ENCODE measurements at places on chromosomes 3 and 15.

DNA sequence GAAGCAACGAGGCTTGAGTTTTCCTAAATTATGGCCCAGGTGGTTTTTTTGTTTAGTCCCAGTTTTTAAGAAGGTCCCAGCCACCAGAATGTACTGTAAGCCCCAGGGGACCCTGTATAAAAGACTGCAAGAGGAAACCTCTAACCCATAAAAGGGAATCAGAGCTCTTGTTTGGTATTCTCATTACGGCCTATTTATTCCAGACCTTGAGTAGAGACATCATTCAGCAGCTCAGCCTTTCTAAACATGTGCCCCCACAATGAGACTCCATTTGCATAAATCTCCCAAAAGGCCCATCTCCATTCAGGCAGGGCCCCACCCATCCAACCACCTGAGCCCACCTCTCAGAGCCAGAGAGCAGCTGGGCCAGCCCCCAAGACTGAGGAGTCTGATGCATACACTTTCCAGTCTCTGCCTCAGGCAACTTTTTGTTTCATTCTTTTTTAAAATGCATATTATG is 25.7 kb downstream of the ZDHHC3 start:
- no peak for DNase-seq

- DNase-seq, result no peak
Measured at GRCh38 chr3:11610044-11610671, 33.6 kb downstream of the VGLL4 start.

GRCh38 chr3:80970292-80970691 is 791.2 kb downstream of the GBE1 start:
- no peak for DNase-seq

GRCh38 chr3:8423307-8423706 is 78.3 kb upstream of the LMCD1 start:
- DNase-seq, result no peak

DNA sequence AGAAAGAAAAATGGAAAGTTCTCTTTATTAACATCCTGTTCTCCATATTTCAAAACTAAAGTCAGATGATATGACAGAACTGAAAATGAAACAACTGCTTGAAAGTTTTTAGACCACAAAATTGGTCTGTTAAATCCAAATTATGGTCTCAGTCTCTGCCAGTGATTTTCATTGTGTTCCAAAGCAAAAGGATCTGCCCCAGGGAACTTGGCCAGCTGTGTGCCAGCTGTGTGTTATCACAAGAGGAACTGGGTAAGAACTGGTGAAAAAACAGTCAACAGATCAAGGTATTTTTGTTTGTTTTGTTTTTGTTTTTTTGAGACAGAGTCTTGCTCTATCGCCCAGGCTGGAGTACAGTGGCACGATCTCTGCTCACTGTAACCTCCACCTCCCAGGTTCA is 323.3 kb downstream of the CTNNB1 start:
- no peak for DNase-seq

DNA sequence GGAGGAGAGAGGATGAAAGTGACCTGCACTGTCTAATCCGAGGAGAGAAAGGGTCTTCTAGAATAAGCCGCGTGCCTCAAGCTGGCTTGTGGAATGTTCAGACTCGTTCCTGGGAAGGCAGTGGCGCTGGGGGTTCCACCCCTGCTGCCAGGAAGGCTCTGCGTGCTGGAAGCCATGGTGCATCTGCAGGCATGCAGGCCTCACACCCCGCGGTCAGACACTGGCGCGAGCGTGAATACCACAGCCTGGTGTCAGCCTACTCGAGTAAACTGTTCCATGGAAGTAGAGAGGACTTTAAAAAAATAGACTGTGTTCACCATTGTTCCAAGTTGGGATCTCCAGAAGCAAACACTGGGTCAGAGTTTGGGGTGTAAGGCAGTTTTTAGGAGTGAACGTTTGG is 25.9 kb upstream of the GABRG3 start:
- no peak for DNase-seq

GRCh38 chr3:52238193-52238760 is 681 bp downstream of the TWF2 start:
- DNase-seq, result no peak

DNA sequence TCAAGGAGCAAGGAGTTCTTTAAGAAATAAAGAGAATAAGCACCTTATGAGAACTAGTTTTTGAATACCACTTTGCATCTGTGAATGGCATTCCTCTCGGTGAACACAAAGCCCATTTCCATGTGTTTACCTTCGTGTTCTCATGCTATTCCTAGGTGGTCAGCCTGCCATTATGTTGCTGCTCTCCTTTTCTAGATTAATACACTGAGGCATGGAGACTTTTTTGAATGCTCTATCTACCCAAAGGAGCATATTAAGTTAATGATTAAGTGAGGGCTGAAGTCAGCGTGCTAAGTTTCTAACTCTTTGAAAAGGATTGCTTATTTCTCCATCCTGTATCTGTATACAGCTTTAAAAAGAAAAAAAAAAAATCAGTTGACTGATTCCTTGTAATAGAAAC is 394.5 kb downstream of the MECOM start:
- no peak for DNase-seq

DNA sequence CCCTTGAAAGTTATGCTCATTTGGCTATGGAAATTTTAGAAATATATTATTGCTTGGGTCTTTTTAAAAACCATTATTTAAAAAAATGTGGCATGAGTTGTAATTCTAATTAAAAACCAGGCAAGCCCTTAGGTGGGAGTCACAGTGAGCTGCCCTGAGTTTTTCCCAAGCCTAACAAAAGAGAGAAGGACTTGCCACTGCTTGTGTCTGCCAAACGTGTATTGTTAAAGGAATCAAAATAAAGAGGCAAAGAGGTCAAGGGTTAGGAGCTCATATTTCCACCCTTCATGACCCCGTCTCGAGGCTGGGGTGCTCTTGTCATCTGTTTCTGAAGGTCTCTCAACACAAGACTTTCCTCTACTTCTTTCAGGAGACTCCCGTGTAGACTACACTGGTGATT is 321.1 kb downstream of the ZIC1 start:
- no peak for DNase-seq

- no peak for DNase-seq
Measured at GRCh38 chr3:155244699-155245098, 48.8 kb downstream of the STRIT1 start.

DNA sequence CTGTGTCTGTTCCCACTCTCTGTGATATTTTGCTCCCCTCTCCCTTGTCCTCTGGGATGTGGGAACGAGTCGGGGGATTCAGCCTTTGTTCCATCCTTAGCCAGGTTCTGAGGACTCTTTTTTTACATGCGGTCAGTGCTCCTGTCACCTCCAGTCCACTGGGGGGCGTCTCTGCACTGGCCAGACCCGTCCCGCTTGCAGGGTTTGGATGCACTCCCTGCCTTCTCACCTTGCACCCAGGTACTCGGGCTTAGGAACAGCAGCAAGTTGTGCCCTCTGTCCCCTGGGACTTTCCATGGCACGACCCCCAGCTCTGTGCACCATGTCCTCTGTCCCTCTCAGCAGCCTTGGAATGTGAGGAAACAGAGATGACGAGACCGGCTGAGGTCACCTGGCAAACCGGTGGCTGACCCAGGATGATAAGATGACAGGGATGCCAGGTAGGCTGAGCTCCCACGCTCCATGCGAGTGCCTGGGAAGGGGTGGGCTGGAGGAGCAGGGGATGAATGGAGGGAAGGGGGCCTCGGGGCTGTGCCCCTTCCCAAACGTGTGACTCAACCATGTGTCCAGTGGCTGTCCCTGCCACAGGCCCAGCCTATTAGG is 27.3 kb upstream of the FGD5 start:
- peak; percentile 10 for DNase-seq

DNA sequence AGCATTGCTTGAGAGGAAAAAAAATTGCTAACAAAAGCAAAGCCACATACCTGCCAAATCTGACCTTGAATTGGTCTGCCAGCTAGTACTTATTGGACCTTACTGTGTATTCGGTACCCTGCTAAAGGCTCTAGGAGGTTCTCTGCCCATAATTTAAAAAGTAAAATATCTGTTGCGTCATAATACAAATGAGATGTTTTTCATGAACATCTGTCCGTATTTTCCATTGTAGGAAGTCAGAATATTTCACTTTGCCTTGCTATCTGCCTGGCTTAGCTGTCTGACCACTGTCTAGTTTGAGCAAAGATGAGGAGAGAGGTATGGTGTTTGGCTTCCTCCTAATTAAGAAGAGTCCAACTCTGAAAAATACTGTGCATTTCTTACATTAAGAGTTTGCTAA is 10.8 kb upstream of the C3orf20 start:
- DNase-seq, result no peak

GRCh38 chr3:184222521-184222920 is 6.9 kb upstream of the VWA5B2 start:
- no peak for DNase-seq

DNA sequence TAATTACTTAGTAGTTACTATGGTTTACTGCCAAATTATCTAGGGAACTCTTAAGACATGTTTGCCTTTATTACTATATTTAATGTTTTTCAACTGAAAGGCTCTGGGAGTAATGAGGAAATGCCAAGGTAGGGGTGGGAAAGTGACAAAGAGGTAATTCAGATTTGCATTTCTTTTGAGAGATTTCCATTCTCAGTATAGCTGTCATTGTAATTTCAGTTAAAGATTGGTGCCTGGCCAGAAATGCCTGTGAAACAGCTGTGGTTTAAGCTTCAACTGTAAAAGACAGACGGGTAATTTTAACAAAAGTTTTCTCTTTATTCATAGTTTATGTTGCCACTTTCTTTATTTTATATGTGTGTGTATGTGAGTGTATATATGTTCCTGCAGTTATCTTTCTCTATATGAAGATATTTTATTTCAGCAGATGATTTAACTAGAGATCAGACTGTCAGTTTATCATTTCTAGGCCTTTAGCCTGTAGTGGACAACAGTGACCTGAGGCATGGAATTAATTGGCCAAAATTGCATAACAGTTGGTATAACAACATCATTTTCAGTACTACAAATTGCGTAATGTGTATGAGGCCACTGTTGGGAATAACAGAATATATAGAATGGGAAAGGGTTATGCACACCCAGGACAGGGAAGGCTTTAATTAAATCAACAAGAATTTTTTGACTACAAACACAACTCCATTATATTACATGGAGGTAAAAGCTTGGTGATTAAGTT is 119.0 kb downstream of the BBX start:
- no peak for DNase-seq

DNA sequence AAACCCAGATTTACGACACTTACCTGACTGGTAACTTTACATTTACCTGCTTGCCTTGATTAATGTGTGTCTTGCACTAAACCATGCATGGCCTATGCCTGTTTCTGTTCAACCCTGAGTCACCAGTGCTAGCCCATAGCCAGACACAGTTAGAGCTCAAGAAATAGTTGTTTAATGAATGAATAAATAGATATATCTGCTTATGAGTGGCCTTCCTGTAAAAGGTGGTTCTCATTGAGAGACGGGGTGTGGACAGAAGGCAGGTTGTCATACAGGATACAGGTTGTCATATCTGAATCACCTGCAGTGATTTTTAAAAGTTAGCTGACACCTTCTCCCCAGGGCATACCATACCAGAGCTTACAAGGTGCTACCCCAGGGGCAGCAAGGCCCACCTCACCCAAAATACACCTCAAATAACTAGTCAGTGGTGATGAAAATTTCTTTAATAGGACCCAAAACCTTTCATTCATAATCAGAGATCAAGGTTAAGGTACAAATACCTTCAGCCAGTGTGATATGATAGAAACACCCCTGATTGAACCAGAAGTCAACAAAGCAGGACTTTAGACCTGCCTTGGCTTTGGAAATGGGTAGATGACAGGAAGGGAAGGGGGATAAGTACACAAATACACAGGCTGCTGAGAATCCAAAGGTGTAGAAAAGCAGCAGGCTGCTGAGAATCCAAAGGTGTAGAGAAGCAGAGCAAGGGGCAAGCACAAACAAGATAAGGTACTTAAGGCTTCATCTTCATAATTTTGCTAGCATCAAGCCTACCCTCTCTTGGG is 45.4 kb upstream of the TSC22D2 start:
- DNase-seq, result no peak

- DNase-seq, result no peak
Measured at GRCh38 chr15:30870681-30871080, 33.0 kb upstream of the FAN1 start.

DNA sequence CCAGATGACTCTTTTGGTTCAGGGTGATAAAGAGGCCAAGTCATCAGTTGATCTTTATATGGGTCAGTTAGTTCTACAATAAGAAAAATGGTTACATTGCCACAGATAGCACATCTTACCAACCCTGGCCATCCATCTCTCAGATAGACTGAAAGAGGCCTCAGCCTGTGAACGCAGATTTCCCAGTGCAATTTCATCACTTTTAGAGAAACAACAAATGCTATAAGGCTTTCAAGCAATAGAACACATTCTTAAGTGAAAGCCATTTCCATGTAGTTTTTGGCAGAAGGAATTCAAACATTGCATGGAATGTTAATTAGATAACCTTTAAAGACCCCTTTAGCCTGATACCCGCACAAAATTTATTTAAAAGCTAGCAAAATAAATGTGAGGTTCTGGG is 200.6 kb upstream of the ZBTB20 start:
- DNase-seq, result no peak

DNA sequence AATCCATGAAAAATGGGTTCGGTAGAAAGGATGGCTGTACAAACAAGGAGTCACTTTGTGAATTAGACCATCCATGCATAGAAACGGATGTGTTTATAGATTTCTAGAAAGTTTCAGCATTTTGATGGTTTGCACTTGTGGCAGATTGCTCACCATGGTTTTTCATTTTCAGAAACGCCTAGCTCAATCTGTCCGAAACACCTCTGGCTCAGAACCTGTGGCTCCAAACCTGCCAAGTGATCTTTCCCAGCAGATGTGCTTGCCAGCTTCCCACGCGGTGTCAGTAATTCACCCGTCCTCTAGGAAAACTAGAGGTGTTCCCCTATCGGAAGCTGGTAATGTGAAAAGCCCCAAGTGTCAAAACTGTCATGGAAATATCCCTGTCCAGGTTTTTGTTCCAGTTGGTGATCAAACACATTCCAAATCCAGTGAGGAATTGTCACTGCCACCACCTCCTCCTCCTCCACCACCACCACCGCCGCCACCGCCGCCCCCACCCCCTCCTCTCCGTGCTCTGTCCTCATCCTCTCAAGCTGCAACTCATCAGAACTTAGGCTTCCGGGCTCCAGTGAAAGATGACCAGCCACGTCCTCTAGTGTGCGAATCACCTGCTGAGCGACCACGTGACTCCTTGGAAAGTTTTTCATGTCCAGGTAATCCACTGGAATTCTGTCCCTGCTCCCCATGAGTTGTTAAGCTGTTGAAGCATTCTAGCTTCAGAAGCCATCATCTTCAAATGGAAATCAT is 21.2 kb downstream of the WHAMM start:
- no peak for DNase-seq

DNA sequence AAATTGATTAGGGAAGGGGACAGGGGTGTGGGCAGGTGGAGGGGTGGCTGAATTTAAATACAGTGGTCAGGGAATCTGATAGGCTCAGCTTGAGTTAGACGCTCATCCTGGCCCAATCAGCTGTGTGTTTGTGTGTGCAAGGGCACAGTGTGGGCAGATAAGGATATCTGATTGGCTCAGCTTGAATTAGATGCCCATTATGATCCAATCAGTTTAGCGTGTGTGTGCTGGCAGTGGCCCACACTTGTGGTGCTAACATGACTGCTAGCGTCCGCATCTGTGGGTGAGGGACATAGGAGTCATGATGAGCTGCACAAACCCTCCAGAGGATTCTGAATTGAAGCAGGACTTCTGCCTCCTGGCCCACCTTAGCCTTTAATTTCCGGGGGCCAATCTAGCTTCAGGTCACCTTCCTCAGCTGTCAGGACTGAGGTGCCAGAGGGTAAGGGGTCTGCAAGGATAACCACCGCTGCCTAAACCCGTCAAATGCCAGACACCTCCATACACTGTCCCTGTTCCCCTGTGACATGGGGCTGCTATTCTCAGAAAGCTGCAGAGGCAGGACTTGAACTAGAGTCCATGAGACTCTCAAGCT is 97.3 kb downstream of the CORO2B start:
- DNase-seq, result no peak

Data from fibroblast of skin of abdomen (primary cell).